Astrocyte of the hippocampus (primary cell): ENCODE measurements at places on chromosomes 16 and 17.

- peak; percentile 68 for DNase-seq
Measured at GRCh38 chr17:77842528-77843147, 115.9 kb upstream of the TNRC6C start.

DNA sequence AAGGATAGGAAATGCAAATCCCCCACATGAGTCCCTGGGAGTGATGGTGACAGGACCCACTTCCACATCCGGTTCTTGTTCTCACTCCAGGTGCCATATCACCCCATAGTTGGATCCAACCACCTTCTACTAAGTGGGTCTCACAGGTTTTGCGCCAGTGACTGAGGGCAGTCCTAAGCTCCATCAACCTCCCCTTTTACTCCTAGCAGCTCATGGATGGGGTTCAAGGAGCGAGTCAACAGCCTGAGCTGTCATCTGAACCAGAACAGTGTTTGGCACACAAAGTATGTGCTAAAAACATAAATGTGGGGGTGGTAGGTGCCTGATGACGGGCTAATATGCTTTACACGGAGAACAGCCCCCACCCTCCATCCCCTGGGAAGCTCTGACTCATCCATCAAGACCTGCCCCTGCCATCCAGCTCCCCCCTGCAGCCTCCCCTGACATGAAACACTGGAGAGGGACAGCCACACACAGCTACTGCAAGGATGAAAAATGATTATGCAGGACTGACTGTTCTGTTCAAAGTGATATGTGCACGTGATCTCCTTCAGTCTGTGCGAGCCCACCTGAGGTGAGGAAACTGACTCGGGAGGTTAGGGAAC lies 143.2 kb upstream of the CDH5 start:
- DNase-seq = peak; percentile 39

- peak; percentile 86 for DNase-seq
Measured at GRCh38 chr16:68902003-68902968, 59.0 kb downstream of the TANGO6 start.

- DNase-seq = no peak
Measured at GRCh38 chr17:80422981-80423380, 8.0 kb downstream of the ENDOV start.

DNA sequence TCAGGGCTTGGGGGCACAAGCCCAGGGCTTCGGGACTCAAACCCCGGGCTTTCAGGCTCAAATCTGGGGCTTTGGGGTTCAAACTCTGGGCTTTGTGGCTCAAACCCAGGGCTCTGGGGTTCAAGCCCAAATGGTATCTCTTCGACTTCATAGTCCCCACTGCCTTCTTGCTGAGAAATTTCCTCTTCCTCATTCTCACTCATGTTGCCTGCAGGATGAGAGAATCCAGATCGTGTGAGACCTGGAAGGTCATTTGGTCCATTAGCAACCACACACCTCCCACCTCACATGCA lies 576 bp downstream of the ZNF768 start:
- no peak for DNase-seq

DNA sequence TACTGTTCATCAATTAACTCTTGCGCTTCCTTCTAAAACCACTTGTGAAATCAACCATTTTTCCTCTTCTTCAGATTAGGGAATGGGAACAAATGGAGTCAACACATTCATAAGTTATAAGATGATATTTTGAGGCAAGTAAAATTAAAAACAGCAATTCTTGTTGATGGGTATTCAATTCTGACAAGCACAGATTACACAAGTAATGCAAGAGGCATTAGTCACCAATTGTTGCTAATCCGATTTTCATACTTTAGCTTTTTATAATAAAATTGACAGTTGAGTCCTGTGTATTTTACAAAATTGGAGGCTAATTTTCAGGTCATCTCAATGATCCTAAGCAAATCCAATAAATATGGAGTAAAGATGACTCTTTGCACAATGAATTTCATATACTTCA lies 918.4 kb upstream of the SOX9 start:
- DNase-seq = no peak

DNA sequence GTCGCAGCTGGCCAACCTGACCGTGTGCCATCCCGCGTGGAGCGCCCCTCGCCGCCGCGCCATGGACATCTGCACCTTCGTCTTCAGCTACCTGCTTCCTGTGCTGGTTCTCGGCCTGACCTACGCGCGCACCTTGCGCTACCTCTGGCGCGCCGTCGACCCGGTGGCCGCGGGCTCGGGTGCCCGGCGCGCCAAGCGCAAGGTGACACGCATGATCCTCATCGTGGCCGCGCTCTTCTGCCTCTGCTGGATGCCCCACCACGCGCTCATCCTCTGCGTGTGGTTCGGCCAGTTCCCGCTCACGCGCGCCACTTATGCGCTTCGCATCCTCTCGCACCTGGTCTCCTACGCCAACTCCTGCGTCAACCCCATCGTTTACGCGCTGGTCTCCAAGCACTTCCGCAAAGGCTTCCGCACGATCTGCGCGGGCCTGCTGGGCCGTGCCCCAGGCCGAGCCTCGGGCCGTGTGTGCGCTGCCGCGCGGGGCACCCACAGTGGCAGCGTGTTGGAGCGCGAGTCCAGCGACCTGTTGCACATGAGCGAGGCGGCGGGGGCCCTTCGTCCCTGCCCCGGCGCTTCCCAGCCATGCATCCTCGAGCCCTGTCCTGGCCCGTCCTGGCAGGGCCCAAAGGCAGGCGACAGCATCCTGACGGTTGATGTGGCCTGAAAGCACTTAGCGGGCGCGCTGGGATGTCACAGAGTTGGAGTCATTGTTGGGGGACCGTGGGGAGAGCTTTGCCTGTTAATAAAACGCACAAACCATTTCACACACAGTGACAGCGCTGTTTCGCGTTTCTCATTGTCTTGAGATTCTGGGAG lies 2.0 kb upstream of the ZACN start:
- no peak for DNase-seq

GRCh38 chr17:14427900-14428647 lies 127.2 kb downstream of the HS3ST3B1 start:
- no peak for DNase-seq

GRCh38 chr16:69451166-69451565 lies 26.7 kb downstream of the CYB5B start:
- peak; percentile 23 for DNase-seq

DNA sequence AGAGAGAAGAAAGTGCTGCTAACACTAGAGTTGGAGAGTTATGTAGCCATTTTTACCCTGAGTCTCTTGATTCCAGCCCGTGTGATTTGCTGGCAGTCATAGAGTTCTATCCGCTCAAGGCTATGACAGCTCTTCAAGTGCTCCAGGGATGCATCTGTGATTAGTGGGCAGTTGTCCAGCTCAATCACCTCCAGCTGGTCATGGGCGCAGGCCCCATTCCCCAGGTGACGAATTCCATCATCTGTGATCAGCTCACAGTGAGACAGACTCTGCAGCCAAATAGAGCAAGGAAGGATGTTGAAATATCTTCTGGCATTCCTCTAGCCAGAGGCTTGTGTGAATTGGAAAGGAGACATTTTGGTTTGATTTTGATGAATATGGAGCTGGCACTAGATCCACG lies 38.4 kb upstream of the STAC2 start:
- no peak for DNase-seq

GRCh38 chr17:80319999-80320344 lies 59.3 kb downstream of the RNF213 start:
- DNase-seq = no peak

- no peak for DNase-seq
Measured at GRCh38 chr17:47727704-47728036, 5.4 kb upstream of the TBX21 start.

GRCh38 chr17:46984341-46984740 lies 5.3 kb upstream of the RPRML start:
- DNase-seq = no peak

GRCh38 chr16:4011940-4012629 lies 104.2 kb downstream of the ADCY9 start:
- no peak for DNase-seq

GRCh38 chr17:14840616-14841231 lies 424.4 kb downstream of the PMP22 start:
- DNase-seq = peak; percentile 4

- no peak for DNase-seq
Measured at GRCh38 chr17:66577041-66577440, 257.9 kb upstream of the CACNG5 start.

DNA sequence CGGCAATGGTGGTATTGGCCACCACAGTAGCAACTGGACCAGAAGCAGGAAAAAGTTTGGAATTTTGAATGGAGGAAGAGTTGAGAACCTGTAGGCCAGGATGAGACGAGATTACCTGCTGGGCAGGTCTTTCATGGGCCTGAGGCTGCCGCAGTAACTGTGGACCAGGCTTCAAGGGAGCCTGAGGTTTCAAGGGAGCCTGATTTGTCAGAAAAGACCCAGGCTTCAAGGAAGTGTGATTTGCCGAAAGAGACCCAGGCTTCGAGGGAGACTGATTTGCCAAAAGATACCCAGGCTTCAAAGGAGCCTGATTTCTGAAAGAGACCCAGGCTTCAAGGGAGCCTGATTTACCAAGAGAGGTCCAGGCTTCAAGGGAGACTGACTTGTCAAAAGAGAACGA lies 66.6 kb upstream of the ARL4D start:
- DNase-seq = no peak

GRCh38 chr17:57557834-57558681 lies 187.0 kb downstream of the CCDC182 start:
- peak; percentile 90 for DNase-seq

DNA sequence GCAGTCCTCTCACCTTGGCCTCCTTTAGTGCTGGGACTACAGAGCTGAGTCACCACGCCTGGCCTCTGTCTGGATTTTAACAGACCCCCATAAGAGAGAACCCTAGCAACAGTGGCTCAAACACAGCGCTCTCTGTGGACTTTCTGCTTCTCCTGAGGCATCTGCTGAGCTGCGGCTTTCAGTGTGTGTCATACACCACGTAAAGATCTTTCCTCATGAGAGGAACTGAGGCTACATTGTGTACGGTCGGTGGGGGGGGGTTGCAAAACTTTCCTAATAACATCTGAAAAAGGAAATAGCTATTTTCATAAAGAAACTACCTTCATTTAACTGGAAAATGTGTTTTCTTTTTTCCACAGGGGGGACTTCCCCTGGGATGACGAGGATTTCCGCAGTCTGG lies 32.9 kb downstream of the DEF8 start:
- no peak for DNase-seq

DNA sequence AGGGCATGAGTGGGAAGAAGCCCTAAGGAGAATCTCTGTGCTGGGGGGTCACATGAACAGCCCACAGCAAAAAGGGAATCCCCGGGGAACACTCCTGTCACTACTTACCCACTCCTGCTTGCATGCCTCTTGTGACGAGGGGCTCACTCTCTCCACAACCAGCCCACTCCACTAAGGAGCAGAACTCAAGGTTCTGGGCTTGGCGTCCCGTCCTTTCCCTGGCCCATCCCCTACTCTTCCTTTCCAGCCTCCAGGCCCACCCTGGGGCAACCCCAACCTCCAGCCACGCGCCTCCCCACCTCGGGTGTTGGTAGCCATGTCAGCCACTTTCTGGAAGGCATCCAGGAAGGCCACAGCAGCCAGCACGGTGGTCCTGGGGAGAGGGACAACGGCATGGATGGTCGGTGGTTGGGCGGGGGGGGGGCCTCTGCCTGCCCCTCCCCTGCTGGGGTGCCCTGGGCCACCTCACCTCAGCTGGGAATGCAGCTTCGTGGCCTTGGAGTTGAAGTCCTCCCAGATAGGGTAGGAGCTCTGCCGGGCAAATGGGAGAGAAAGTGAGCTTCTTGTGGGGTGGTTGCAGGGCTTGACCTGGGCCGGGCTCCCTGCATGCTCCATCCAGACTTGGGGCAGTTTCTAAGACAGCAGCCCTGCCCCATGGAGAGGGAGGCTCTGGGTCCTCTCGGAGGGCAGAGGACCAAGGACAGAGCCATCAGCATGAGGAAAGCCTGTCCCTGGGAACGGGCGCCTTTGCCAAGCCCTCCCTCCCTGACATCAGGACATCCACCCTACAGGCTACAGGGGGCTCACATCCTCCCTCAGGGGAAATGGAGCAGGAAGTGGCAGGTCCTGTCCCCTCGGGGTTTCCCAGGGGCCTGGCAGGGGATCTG lies 5.1 kb downstream of the MTSS2 start:
- DNase-seq = no peak

DNA sequence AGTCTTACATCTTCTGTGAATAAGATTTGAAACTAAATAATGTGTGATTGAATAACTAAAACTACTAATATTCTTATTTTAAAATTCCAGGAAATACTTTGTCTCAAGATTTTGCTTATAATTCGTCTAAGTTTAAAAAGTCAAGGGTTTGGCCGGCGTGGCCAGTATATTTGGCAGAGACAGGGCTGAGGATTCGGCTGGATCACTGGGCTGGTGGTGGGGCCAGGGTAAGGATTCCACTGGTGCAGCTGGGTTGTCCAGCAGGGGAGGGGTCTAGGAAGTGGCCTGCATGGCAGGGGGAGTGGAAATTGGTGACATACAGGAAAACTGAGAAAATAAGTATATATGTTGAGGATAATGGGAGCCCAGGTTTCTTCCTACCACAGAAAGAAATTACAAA lies 75.7 kb downstream of the MYO1D start:
- no peak for DNase-seq

- DNase-seq = no peak
Measured at GRCh38 chr16:27429330-27429871, 27.4 kb downstream of the IL21R start.

DNA sequence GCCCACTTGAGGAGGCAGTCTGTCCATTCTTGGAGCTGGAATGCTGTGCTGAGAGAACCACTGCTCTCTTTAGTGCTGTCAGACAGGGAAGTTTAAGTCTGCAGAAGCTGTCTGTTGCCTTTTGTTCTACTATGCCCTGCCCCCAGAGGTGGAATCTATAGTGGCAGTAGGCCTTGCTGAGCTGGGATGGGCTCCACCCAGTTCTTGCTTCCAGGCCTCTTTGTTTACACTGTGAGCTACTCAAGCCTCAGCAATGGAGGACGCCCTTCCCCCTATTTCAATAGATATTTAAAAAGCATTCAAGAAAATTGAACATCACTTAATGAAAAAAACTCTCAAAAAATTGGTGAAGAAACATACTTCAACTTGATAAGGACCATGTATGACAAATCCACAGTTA lies 313.5 kb downstream of the PHKB start:
- DNase-seq = no peak
